ENCODE measurements at places on chromosomes 12 and 14. TPM values are rescaled to one million over a fixed set of nuclear protein-coding genes. Genes with fewer than 3 reads are reported as not detected.

The PLEKHD1 gene
- 0.49 TPM for total RNA-seq

The KLRD1 gene
- total RNA-seq, result 13.0 TPM

The IGF1 gene
- 37.9 TPM for total RNA-seq

The TRIM9 gene
- 2.1 TPM for total RNA-seq

The TMEM117 gene
- 7.3 TPM for total RNA-seq

The LRRIQ1 gene
- total RNA-seq, result 0.42 TPM

The CLEC12A gene
- 1.1 TPM for total RNA-seq

The HHIPL1 gene
- 2.1 TPM for total RNA-seq

- no peak for DNase-seq
Observed at GRCh38 chr14:101404426-101405170, 156.7 kb upstream of the DIO3 start.

- DNase-seq, result no peak
Observed at GRCh38 chr14:65290830-65291229, 121.7 kb upstream of the FUT8 start.

- no peak for DNase-seq
Observed at GRCh38 chr14:78253986-78254385, 83.8 kb downstream of the NRXN3 start.

- DNase-seq, result no peak
Observed at GRCh38 chr12:82209533-82209932, 148.7 kb downstream of the CCDC59 start.

DNA sequence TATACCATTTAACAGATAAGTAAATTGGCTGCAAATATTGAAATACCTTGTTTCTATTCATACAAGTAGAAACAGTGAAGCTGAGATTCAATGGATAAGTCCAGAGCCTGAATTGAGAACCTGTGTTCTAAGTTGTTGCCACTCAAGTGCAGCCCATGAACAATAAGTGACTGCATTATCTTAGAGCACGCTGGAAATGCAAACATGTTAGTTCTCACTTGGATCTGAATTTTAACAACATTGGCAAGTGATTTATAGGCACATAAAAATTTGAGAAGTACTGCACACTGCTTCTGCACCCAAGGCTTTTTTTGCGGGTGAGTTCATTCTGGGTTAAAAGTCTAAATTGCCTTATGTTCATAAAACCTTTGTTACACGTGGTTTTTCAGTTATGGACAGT, 484.3 kb downstream of the NAV3 start:
- no peak for DNase-seq

DNA sequence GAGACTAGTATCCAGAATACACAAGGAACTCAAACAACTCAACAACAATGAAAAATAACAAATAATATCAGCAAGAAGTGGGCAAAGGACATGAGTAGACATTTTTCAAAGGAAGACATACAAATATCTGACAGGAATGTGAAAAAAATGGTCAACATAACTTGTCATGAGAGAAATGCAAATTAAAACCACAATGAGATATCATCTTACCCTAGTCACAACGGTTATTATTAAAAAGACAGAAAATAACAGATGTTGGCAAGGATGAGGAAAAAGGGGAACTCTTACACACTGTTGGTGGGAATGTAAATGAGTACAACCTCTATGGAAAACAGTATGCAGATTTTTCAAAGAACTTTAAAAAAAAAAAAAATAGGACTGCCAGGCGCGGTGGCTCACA, 20.4 kb downstream of the VWF start:
- no peak for DNase-seq

DNA sequence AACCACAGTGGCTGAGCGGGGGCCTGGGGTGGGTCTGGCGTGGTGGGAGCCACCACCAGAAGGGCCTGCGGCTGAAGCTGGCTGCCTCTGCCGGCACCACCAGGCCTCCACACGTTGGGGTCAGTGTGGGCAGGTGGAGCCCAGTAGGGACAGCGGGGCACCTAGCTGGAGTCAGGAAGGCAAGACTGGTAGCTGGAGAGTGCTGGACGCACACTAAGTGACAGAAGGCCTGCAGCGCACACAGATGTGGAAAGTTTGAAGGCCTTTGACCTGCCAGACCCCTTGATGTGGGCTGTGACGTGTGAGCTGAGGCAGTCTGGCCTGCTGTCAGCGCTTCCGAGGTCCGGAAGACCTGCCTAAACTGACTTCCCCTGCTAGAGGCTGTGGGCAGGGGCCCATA, 26.3 kb downstream of the RIN3 start:
- no peak for DNase-seq

DNA sequence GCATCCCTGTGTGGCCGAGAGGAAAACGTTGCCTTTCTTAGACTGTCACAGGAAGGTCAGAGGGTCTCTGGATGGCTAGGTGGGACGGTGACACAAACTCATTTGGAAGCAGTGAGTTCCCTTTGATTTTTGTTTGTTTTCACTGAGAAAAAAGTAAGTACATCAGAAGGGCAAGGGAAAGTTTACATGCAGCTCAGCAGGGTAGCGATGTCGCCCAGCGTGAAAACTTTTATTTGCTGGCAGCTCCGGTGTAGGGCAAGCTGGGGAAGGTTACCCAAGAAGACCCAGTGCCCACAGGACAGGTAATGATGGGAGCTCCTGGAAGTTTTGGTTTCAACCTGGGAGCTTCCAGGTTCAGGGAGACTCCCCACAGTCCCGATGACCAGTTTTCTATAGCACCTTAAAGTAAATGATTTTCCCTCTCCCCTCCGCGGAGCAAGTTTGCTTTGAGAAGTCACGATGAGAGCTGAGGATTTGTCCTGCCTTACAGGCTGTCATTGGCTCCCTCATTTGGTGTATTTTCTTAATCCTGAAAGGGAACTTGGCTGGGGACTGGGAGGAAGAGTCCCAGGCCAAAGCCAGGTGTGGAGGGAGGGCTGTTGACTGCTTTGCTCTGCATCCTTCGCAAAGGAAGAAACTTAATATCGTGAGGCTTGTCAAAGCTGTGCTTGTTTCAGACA, 64.7 kb upstream of the ESRRB start:
- no peak for DNase-seq
